Stimulated activated CD8-positive, alpha-beta memory T cell treated with anti-CD3 and anti-CD28 coated beads, Interleukin-15, amount 100 ng/mL, for 48 hours (primary cell): ENCODE measurements at places on chromosomes 4 and X.

GRCh38 chrX:15864629-15865028 lies 10.0 kb upstream of the AP1S2 start:
- no peak for DNase-seq

- DNase-seq, result no peak
Observed at GRCh38 chr4:145183023-145183422, 2.6 kb upstream of the OTUD4 start.

DNA sequence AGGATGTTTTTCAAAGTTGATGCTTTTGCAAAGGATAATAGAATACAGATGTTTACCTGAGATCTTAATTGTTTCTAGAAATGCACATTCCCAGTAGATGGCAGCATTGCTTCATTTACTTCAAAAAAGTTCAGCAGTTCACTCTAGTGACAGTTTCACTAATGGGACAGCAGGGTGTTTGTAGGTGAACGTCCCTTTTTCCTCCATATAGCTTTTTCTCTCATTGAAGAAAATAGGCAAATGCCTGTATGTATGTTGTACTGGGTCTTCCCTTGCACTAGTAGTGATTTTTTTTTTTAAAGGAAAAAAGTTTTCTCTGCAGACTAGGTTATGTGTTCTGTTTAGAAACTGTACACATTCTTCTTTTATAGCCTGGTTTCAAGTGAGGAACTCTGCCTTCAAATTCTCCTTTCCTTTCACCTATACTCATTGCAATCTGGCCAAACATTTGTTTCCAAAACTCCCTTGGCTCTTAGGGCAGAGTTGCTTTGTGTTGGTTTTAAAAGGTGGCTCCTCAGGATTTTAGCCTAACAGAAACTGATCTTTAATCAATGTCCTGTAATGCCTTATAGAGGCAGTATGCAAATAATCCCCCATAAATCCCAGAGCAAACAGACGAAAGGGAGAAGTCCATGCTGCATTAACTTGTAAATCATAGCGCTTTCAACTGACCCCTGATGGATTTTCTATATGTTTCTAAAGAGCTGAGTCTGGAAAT lies 86.3 kb downstream of the EGF start:
- no peak for DNase-seq

GRCh38 chr4:86223472-86223871 lies 136.4 kb downstream of the MAPK10 start:
- DNase-seq, result no peak

DNA sequence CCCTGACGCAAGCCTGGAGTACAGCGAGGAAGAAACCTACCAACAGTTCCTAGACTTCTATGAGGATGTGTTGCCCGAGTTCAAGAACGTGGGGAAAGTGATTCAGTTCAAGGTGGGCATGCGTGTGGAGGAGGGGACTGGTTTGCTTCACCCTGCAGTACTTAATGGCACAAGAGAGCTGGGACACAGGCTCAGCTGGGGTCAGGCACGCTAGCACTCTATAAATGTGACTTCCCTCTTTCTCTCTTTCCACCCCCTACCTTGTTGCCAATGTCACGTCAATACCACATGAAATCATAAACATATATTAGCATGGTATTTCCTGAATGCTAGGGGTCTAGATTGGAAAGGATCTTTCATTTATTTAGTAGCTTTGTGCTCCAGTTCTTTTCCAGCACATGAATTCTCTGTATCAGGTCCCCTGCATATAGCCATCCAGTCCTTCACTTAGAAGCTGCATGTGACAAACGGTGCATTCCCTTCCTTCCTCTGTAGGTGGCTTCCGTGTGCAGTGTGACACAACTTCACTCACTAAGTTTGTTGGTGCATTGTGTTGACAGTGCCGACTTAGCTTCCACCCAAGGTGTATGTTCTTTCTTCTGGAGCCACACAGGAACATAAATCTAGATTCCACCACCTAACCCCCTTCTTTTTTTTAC lies 25.6 kb downstream of the ZRSR2 start:
- no peak for DNase-seq

- DNase-seq, result no peak
Observed at GRCh38 chr4:165553221-165553810, 174.5 kb downstream of the CPE start.

GRCh38 chrX:68978255-68978654 lies 149.4 kb downstream of the EFNB1 start:
- no peak for DNase-seq

- DNase-seq, result no peak
Observed at GRCh38 chr4:161937596-161937995, 226.2 kb downstream of the FSTL5 start.

GRCh38 chrX:39907964-39908661 lies 189.6 kb downstream of the BCOR start:
- DNase-seq, result no peak

DNA sequence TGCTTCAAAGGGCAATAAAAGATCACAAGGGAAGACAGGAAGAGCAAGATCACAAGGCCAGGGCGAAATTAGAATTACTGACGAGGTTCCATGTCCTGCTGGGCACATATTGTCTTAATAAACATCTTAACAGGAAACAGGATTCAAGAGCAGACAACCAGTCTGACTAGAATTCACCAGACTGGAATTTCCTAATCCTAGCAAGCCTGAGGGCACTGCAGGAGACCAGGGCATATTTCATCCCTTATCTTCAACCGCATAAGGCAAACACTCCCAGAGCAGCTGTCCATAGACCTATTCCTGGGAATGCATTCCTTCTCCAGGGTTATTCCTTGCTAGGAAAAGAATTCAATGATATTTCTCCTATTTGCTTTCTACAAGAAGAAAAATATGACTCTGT lies 12.4 kb upstream of the TDO2 start:
- DNase-seq, result no peak

GRCh38 chr4:187276736-187277408 lies 553.2 kb upstream of the FAT1 start:
- DNase-seq, result no peak

- no peak for DNase-seq
Observed at GRCh38 chrX:66017659-66018170, 22.2 kb downstream of the VSIG4 start.
